Stimulated activated CD8-positive, alpha-beta memory T cell treated with anti-CD3 and anti-CD28 coated beads, Interleukin-7, amount 100 ng/mL, for 4 hours (primary cell): ENCODE measurements at places on chromosomes 16 and 17.

- no peak for DNase-seq
Observed at GRCh38 chr16:68468842-68469241, 20.5 kb upstream of the SMPD3 start.

DNA sequence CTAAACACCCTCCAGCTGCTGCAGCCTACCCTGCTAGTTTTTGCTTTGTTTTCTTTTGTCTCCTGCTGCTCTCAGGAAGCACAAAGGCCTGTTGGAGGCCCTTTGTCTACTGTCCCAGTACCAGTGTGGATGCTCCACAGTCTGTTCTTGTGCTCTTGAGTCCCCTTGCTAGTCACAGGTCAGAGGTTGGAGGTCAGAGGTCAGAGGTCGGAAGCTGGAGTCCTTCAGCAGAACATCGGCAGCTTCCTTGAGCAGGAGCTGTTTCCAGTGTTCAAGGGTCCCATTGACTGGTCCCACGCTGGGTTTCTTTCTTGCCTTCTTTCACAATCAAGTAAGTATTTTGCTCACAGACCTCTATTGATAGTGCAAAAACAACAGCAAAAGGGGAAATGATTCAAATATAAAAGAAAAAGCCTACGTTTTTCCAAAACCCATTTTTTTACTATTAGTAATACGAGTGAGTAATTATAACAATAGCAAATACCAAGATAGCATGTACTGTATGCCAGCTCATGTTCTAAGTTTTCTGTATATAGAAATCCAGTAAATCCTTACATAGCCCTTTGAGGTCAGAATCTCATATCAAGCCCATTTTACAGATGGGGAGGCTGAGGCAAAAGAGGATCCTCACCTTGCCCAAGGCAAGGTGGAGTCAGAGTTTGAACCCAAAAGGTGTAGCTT lies 10.9 kb upstream of the IL34 start:
- DNase-seq = no peak

DNA sequence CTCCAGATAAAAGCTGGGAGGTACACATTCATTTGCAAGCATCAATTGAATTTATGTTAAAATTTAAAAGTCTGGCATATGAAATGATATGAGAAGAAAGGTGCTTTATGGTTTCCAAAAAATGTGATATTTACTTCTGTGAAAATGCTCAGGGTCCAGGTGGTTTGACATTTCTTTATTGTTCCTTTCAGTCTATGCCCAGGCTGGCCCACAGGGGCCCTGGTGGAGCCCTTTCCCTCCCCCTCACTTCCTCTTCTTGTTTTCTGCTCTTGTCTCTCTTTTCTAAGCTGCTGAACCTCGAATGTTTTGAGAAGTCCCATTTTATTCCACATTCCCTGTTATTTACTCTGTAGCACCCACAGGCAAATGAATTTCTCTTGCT lies 127.8 kb downstream of the HS3ST3B1 start:
- no peak for DNase-seq

DNA sequence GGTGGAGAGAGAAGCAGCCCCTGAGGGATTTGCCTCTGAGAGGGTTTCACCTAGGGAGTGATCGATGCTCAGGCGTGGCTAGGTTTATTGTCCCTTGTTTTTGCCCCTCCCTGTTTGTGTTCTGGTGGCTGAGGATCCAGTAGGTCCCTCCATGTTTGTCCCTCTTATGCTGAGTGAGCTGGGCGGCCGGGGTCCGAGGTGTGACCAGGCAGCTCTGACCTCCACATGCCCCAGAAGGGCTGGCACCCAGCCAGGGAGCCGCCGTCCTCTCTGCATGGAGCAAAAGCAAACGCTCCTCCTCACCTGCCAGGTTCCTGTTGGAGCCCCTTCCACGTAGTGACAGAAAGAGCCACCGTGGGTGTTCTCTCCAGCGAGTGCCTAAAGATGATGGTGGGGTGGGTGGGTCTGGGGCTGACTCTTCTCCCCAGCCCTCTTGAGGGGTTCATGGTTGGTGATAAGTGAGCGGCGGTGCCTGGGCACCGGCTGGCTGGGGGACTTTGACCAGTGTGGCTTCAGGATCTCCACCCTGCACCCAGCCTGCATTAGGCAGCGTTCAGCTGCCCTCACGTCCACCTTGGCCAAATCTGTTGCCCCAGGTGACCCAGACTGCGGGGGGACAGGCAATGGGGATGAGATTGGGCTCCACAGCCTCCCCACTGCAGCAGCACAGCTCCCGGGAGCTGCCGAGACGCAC lies 14.1 kb upstream of the NUDT16L1 start:
- DNase-seq = no peak

- DNase-seq = no peak
Observed at GRCh38 chr16:84754353-84754856, 54.6 kb downstream of the USP10 start.

- DNase-seq = no peak
Observed at GRCh38 chr16:31880322-31880979, 6.8 kb downstream of the ZNF267 start.

- no peak for DNase-seq
Observed at GRCh38 chr16:11495066-11495407, 91.7 kb downstream of the LITAF start.

DNA sequence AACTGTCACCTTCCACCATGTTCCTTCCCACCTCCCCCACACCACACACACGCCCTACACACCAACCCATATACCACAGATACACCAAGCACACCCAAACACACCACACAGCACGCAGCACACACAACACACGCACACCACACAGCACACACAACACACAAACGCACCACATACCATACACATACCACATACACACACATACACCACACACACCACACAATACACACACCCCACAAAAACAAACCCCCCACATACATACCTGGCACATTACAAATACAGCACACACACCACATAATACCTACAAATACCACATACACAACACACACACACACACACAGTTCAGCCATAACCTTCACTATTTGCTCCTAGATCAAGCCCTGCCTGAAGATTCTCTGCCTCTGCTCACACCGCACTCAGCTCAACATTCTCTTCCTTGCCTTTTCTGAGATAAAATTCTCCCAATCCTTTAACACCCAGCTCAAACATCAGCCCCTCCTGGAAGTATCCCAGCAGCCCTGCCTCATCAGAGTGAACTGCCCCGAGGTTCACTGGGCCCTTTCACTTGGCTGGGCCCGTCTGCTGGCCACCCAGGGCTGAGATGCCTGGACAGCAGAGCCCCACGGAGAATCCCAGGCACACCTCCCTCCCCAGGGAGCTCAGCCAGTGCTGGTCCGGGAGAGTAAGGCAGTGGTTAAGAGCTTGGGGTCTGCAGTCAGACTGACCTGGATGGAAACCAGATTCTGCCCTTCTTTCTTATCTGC lies 31.9 kb upstream of the CPNE2 start:
- no peak for DNase-seq

DNA sequence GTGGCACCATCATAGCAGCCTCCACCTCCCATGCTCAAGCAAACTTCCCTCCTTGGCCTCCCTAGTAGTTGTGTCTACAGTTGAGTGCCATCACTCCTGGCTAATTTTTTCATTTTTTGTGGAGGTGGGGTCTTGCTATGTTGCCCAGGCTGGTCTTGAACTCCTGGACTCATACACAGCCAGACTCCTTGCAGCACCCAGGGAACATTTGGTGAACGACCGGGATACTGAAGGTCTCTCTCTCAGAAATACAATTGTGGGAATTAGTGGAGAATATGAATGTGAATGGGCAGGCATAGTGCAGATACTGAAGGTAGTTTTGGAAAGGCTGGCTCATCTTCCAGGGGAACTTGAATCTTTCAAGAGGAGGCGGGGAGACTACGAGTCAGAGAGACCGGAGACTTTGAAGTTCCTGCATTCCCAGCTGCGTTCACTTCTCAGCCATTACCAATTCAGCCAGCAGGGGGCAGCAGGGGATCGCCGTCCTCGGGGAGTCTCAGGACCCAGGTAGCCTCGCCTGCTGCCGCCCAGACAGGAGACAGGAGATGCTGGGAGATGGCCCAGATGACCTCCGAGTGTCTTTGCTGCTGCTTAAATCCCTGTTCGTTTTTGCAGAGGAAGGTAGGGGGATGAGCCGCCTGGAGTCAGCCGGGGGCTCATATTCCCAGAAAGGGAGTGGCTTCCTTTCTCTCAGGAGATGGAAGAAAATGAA lies 68.6 kb downstream of the HAPSTR1 start:
- no peak for DNase-seq

- DNase-seq = no peak
Observed at GRCh38 chr17:1787301-1787902, 25.5 kb downstream of the SERPINF1 start.

GRCh38 chr16:25523183-25523582 lies 168.6 kb upstream of the HS3ST4 start:
- DNase-seq = no peak

GRCh38 chr17:44793885-44794842 lies 35.4 kb downstream of the ADAM11 start:
- DNase-seq = no peak

DNA sequence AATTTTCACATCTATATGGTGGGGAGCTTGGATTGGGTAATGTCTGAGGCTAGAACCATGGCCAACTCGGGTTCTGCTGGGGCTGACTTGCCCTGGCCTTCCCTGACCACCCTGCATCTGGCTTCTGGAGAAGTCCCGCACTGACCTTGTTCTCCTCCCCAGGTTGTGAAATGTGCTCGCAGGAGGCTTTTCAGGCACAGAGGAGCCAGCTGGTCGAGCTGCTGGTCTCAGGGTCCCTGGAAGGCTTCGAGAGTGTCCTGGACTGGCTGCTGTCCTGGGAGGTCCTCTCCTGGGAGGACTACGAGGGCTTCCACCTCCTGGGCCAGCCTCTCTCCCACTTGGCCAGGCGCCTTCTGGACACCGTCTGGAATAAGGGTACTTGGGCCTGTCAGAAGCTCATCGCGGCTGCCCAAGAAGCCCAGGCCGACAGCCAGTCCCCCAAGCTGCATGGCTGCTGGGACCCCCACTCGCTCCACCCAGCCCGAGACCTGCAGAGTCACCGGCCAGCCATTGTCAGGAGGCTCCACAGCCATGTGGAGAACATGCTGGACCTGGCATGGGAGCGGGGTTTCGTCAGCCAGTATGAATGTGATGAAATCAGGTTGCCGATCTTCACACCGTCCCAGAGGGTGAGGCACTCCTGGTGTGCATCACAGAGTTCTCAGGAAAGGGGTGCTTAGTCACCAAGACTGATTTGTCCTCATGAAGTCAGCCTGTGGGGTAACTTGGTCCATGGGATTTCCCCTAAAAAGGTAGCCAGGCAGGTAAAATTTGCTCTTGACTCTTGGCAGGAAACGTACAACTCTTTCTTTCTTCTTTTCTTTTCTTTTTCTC lies 6.1 kb downstream of the NOD2 start:
- no peak for DNase-seq

DNA sequence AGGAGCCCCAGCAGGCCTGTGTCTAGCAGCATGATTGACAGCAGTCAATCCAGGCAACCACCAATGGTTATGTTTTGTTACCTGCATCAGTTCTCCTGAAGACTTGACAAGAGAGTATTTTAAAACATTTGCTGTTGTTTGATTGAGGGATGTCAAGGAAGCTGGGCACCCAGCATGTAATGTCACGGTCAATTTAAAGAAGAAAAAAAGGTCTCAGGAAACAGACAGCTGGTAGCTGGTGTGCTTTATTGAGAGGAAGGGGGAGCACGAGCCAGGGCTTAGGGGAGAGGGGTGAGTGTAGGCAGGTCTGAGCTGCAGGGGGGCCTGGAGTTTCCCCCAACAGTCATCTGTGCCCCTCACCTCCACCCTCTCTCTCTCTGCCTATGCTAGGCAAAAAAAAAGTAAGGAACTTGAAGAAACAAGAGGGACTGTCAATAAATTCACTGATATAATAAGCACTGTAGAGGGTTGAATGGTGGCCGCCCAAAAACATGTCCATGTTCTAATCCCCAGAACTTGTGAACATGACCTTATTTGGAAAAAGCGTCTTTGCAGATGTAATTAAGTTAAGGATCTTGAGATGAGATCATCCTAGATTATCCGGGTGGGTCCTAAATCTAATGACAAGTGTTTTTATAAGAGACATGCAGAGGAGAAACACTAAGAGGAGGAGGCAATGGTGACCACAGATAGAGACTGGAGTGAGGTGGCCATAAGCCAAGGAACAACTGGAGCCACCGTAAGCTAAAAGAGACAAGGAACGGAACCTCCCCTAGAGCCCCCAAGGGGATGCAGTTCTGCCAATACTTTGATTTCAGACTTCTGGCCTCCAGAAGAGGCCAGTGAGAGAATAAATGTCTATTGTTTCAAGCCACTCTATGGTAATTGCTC lies 14.5 kb downstream of the TSPOAP1 start:
- DNase-seq = no peak

DNA sequence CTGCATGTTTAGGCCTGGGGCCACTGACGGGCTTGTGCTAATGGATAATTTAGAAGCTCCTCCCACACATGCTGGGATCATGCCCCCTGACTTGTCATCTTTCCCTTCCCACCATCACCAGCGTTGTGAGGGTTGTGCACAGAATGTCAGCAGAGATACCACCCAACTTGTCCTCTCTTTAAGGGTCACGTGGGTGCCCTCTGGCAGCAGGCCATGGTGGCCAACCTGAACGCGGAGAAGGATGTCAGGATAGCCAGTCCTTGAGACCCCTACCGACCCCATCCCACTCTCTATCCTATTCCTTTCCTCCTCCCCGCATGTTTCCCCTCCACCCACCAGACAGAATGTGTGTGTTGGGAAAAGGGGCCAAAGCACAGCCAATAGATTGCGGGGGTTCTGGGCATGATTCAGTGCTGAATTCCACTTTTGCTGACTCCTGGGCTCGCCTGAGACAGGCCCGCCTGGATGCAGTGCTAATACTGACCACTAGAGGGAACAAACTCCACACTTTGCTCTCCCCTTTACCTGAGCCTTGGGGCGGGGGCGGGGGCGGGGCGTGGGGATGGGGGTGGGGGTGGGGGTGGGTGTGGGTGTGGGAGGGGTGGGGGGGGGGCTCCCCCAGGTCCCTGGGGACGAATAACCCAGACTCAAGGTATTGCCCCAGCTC lies at the start of gene GH2:
GH2 (minus strand) TSS at position 10 of the 667 bp plus-strand sequence. CDS start 143 bp downstream, outside the sequence.
- peak; percentile 35 for DNase-seq

- DNase-seq = no peak
Observed at GRCh38 chr17:72826602-72827001, 265.9 kb downstream of the SLC39A11 start.

DNA sequence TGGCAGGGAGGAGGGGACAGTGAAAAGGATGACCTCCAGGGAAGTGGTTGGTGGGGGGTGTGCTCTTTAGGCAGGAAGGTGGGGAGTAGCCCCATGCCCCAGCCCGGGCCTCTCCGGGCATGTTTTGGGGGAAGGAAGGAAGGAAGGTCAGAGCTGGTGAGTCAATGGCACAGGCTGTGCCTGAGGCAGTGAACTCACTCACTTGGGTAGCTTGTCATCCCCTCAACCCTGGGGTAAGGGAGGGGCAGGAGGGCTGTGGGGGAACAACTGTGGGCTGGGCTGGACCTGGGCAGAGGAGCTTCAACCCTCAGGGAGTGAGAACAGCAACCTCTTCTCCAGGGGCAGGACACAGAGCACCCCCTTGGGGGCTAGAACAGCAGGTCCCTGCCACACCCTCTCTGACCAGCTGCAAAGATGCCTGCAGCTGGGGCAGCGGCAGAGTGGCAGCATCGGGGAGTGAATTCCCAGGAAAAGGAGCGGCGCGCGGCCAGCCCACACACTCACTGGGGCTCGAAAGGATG lies 6.3 kb downstream of the CSF3 start:
- no peak for DNase-seq

GRCh38 chr16:59259074-59259949 lies 525.2 kb upstream of the GOT2 start:
- DNase-seq = no peak
